ENCODE measurements at places on chromosomes 6 and 20.

- no peak for DNase-seq
Measured at GRCh38 chr6:159122453-159122852, 46.7 kb upstream of the FNDC1 start.

GRCh38 chr6:55652429-55652828 lies 73.4 kb upstream of the HMGCLL1 start:
- no peak for DNase-seq

DNA sequence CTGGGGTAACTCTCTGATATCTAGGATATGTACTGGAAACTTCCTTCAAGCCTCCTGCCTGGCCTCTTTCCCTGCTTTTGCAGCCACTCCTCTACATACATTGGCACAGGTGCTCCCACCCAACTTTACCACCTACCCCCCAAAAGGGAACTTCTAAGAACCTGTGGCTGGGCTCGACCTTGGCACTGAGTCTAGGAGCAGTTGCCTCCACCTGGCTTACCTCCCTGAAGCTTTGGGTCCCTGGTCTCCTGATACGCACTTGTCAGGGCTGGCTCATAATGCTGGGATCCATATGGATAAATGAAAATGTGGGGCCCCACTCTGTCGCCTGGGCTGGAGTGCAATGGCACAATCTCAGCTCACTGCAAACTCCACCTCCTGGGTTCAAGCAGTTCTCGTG lies 56.2 kb downstream of the SSR1 start:
- DNase-seq = no peak

DNA sequence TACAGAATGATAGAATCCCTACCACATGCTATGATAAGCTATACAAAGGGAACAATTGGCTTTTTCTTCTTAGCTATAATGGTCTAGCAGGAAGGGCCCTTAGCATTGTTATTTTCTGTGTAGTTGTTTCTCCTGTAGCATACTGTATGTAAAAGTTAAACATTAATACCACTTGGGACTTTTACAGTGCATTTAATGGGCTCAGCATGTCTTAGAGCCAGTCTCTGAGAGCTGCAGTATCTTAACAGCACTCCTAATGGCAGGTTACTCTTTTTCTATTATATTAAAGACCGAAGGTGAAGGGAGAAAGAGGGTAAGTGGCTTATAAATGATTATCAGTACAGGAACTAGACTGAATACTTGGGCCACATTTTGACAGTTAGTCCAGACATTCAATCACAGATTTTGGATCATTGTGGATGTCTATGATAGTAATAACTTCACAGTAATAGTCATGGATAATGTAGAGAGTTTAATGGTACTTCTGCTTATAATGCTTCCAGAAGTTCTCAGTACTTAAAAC lies 290.7 kb downstream of the PHF3 start:
- DNase-seq = no peak

DNA sequence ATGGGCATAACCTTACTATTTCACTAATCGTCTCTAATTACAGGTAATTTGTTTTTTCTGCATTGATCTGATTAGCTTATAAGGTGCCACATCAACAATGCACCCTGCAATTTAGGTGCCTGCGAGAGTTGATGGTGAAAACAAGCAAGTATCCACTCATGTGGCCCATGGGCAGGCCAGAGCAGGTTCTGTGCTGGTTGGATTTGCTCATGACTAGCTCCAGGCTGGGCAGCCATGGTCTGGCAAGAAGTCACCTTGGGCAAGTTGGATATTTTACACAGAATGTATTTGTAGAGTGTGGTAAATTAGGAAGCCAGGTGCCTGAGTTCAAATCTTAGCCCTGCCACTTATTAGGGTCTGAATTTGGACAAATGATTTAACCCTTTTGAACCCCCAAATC lies 25.3 kb downstream of the RAB44 start:
- no peak for DNase-seq

GRCh38 chr6:28651161-28651560 lies 125.5 kb downstream of the GPX5 start:
- no peak for DNase-seq

DNA sequence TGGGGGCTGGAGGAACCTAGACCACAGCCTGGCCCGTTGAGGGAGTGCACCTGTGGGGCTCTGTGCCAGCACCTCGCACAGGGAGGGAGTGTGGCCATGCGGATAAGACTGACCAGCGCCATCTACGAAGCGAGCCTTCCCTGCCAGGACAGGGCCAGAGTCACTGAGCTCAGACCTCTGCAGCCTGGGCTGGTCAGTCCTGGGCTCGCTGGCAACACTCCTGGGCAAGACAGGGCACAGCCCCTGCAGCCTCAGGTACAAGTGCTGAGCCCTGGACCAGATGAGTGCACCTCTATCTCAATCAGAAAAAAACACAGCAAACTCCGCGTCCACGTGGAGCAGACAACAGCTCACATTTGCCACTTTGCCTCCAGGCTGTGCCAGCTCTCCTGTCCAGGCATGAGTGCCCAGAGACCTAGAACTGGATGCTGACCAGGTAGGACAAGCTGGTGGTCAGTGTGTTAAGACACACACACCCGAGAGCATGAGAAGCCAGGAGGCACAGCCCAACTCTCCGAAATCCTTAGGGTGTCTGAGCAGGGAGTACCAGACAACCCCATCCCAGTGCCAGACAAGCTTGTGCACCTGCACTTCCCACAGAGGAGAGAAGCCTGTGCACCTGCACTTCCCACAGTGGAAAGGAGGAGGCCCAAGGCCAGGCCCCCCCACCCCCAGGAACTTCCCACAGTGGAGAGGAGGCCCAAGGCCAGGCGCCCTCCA lies 4.9 kb downstream of the ARFRP1 start:
- no peak for DNase-seq
